ENCODE measurements at places on chromosomes 4 and X. TPM values are rescaled to one million over a fixed set of nuclear protein-coding genes. Genes with fewer than 3 reads are reported as not detected.

DNA sequence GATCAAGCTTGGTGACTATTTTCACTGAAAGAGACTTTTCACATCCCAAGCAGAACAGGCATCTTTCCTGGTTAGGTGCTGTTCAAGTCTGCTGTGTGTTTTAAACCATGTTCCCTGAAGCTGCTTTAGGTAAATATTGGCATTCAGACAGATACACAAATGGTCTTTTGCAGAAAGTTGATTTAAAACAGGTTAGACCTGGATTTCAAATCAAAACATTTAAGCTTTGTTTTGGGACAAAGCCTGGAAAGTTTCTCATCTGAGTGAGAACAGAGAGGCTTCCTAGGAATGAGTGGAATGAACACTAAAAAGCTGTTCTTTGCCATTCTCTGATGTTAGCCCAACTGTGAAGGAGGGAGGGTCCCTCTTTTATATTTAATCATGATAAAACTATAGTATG is 10.1 kb downstream of the ANXA3 start:
- no peak for DNase-seq
- no peak overlapping the region for H3K27ac ChIP-seq
- H3K27me3 ChIP-seq = no peaks in the 10 kb centered on the region
- no peaks in the 10 kb centered on the region for H3K36me3 ChIP-seq

- H3K4me1 ChIP-seq = no peaks in the 10 kb centered on the region
- H3K27me3 ChIP-seq = no peaks in the 10 kb centered on the region
- no peaks in the 10 kb centered on the region for H3K36me3 ChIP-seq
- H3K4me3 ChIP-seq = peak within 1 kb of the TSS; percentile 86
Measured at GRCh38 chr4:100189820-100190642, at the start of gene DDIT4L. DDIT4L (minus strand) TSS chr4:100190468; CDS start chr4:100189983, 485 bp downstream.

Gene MXRA5
- 2.3 TPM for total RNA-seq

Gene SSR4
- total RNA-seq = 103 TPM

Gene UGT8
- 0.14 TPM for total RNA-seq

- no peaks in the 10 kb centered on the region for H3K36me3 ChIP-seq
- no peak for DNase-seq
- peaks cover 10% of the 10 kb centered on the region for H3K4me1 ChIP-seq
- H3K27ac ChIP-seq = no peak overlapping the region
- no peak overlapping the region for H3K4me3 ChIP-seq
- H3K27me3 ChIP-seq = no peaks in the 10 kb centered on the region
Measured at GRCh38 chr4:138217567-138217966, 24.6 kb downstream of the SLC7A11 start.

DNA sequence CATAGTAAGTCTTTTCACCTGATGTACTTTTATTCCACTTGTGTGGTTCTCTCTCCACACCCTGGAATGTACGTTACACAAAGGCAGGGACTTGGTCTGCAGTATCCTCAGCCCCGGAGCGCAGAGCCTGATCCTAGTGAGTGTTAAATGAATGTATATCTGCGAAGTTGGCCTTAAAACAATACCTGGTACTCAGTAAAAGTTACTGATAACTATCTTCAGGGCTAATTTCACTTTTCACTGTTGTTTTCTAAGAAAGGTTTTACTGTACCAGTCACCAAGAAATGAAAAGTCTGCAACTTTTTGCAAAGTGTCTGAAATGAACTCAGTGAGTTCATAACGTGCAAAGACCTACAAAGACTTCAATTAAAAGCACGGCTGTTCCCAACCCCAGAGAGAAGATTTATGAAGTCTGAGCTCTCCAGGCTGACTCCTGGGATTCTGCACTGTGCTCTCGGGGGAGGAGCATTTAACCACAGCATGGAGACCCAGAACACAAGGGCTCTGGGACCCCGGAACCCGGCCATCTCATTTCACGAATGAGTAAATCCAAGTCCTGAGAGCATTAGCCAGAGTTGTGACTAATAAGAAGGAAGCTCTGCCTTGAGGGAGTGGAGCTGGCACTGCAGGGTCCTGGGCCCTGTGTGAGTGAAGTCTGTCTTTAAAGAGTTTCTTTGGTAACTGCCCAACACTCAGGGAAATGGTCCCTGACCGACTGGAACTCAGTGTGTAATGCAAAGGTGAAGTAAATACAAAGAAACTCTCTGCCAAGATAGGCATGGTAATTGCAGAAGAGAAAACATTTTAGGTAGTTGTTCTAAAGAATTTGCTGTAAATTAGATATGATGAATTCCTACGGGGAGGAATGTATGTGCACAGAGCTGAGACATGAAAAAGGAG is 165.8 kb downstream of the NSUN7 start:
- H3K4me3 ChIP-seq = peak overlapping the region; percentile 40
- no peaks in the 10 kb centered on the region for H3K36me3 ChIP-seq
- no peaks in the 10 kb centered on the region for H3K27me3 ChIP-seq
- DNase-seq = no peak
- peak overlapping the region; percentile 90 for H3K27ac ChIP-seq

Gene PLXNA3
- total RNA-seq = 40.9 TPM

- no peak overlapping the region for H3K27ac ChIP-seq
- H3K27me3 ChIP-seq = no peaks in the 10 kb centered on the region
- peaks cover 9% of the 10 kb centered on the region for H3K4me1 ChIP-seq
- H3K4me3 ChIP-seq = no peak overlapping the region
- DNase-seq = no peak
Measured at GRCh38 chr4:14218641-14219040, 591.1 kb upstream of the BOD1L1 start.

DNA sequence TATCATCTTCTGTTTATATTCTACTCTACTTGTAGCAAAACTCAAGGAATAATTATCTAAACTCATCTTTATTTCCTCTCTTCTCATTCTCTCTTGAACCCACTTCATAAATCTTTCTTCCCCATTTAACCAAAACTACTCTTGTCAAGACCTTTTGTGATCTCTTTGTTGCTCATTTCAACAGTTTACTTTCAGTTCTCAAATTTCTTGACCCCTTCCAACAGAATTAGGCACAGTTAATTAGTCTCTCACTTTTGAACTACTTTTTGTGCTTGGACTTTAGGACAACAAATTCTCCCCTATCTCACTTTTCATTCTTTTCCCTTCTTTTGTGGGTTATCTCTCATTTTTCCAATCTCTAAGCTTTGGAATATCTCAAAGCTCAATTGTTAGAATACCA is 27.4 kb upstream of the CAMK2D start:
- no peak for DNase-seq
- H3K4me1 ChIP-seq = peaks cover 13% of the 10 kb centered on the region
- no peaks in the 10 kb centered on the region for H3K36me3 ChIP-seq
- no peak overlapping the region for H3K4me3 ChIP-seq

DNA sequence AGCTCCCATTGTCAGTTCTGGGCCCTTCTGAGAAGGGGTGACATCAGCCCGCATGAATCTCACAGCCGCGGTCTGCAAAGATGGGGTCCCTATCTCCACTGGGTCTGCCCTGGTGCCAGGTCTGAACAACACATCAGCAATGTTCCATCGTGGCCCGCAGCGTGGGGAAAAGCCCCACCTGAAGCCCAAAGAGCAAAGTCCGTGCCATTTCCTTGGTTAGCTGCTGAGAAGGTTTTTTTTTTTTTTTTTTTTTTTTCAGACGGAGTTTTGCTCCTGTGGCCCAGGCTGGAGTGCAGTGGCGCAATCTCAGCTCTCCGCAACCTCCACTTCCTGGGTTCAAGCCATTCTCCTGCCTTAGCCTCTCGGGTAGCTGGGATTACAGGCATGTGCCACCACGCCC is 79.4 kb downstream of the DCTD start:
- no peak for DNase-seq
- no peaks in the 10 kb centered on the region for H3K27me3 ChIP-seq
- no peak overlapping the region for H3K27ac ChIP-seq
- H3K4me1 ChIP-seq = no peaks in the 10 kb centered on the region
- H3K36me3 ChIP-seq = no peaks in the 10 kb centered on the region

DNA sequence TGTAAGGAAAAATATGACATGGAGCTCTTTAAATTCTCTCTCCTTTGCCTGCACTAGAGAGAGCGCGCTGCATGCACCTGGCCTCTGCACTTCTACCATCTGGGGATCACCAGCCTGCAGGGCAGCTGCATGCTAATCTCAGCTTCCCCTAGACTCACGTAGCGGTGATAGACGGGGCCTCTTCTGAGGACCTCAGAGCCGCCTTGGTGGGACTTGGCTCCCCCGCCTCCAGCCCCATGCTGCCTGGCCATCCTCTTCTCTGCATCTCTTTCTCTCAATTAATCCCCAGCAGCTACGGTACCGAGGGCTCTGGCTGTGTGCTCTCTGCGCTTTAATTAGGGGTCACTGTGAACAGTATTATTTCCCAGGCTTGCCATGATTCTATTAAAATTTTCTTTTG is 52.8 kb upstream of the PSAPL1 start:
- no peaks in the 10 kb centered on the region for H3K27me3 ChIP-seq
- no peak overlapping the region for H3K27ac ChIP-seq
- H3K4me1 ChIP-seq = no peaks in the 10 kb centered on the region
- H3K4me3 ChIP-seq = no peak overlapping the region
- no peaks in the 10 kb centered on the region for H3K36me3 ChIP-seq

- no peaks in the 10 kb centered on the region for H3K27me3 ChIP-seq
- H3K36me3 ChIP-seq = no peaks in the 10 kb centered on the region
- peaks cover 4% of the 10 kb centered on the region for H3K4me1 ChIP-seq
- H3K4me3 ChIP-seq = peak within 1 kb of the TSS; percentile 83
- peak within 1 kb of the TSS; percentile 82 for H3K27ac ChIP-seq
Measured at GRCh38 chrX:104165894-104166734, at the start of gene FAM199X. FAM199X (plus strand) TSS chrX:104166453; CDS start chrX:104166786, 333 bp downstream.

DNA sequence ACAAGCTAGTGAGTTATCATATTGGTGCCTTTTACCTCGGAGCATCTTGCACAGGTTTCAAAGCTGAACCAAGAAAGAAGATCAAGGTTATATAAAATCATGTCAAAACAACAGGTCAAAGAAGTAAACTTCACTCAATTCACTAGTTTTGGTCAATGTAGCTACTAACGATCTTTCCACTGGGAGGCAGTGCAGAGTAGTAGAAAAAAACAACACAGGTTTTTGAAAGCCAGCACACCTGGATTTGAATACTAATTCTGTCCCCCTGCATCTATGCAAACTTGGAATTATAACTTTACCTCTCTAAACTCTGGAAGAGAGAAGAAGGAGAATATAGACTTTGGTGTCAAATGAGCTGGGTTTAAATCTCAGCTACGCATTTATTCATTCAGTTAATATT is 266.1 kb downstream of the GRIA3 start:
- H3K27me3 ChIP-seq = no peaks in the 10 kb centered on the region
- H3K4me1 ChIP-seq = no peaks in the 10 kb centered on the region
- no peaks in the 10 kb centered on the region for H3K36me3 ChIP-seq
- no peak for DNase-seq

GRCh38 chr4:149956678-149957077 is 121.6 kb upstream of the DCLK2 start:
- H3K4me3 ChIP-seq = no peak overlapping the region
- H3K36me3 ChIP-seq = no peaks in the 10 kb centered on the region
- no peaks in the 10 kb centered on the region for H3K4me1 ChIP-seq
- no peaks in the 10 kb centered on the region for H3K27me3 ChIP-seq
- DNase-seq = no peak

DNA sequence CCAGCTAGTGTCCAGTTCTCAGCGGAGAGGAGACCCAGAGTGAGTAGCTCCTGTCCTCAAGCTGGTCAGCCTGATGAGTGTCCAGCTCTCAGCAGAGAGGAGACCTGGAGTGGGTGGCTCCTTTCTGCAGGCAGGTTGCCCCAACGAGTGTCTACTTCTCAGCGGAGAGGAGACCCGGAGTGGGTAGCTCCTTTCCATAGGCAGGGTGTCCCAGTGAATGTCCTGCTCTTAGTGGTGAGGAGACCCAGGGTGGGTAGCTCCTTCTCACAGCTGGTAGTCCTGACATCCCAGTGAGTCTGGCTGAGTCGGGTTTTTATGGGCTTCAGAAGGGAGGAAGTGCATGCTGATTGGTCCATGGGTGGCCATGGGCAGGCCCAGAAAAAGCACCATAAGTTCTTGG is 55.7 kb upstream of the NUDT6 start:
- no peaks in the 10 kb centered on the region for H3K4me1 ChIP-seq
- DNase-seq = no peak
- H3K36me3 ChIP-seq = no peaks in the 10 kb centered on the region
- no peaks in the 10 kb centered on the region for H3K27me3 ChIP-seq
- H3K27ac ChIP-seq = no peak overlapping the region

DNA sequence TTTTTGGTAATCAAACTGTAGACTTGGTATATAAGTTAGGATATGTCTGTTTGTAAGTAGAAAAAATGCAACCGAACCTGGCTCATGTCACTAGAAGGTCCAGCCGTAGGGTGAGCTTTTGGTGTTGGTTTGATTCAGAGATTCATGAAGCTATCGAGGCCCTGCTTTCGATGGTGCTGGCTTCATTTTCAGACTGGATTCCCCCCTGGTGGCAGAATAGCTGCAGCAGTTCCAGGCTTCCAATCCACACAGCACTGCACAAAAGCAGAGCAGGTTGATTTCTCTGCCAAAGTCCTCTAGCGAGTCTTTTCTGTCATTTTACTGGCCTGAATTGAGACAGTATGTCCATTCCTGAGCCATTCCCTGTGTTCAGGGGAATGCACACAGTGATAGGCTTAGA is 33.1 kb downstream of the PDK3 start:
- peaks cover 36% of the 10 kb centered on the region for H3K4me1 ChIP-seq
- no peak overlapping the region for H3K4me3 ChIP-seq
- no peaks in the 10 kb centered on the region for H3K27me3 ChIP-seq
- no peak for DNase-seq
- H3K36me3 ChIP-seq = peaks cover 3% of the 10 kb centered on the region

GRCh38 chr4:3744901-3745300 is 21.3 kb upstream of the ADRA2C start:
- no peaks in the 10 kb centered on the region for H3K27me3 ChIP-seq
- peak overlapping the region; percentile 79 for H3K27ac ChIP-seq
- peaks cover 50% of the 10 kb centered on the region for H3K4me1 ChIP-seq
- no peak for DNase-seq
- H3K36me3 ChIP-seq = no peaks in the 10 kb centered on the region

- H3K4me1 ChIP-seq = no peaks in the 10 kb centered on the region
- no peak overlapping the region for H3K4me3 ChIP-seq
- no peaks in the 10 kb centered on the region for H3K27me3 ChIP-seq
- DNase-seq = no peak
- no peaks in the 10 kb centered on the region for H3K36me3 ChIP-seq
Measured at GRCh38 chr4:83082777-83083176, 31.8 kb downstream of the PLAC8 start.

- no peak overlapping the region for H3K27ac ChIP-seq
- no peak overlapping the region for H3K4me3 ChIP-seq
- H3K36me3 ChIP-seq = no peaks in the 10 kb centered on the region
- no peak for DNase-seq
- H3K27me3 ChIP-seq = no peaks in the 10 kb centered on the region
Measured at GRCh38 chrX:114267142-114267541, 316.7 kb upstream of the HTR2C start.

- H3K4me1 ChIP-seq = no peaks in the 10 kb centered on the region
- no peaks in the 10 kb centered on the region for H3K36me3 ChIP-seq
- no peak overlapping the region for H3K4me3 ChIP-seq
- DNase-seq = no peak
- no peaks in the 10 kb centered on the region for H3K27me3 ChIP-seq
Measured at GRCh38 chrX:12753366-12753765, 37.8 kb upstream of the PRPS2 start.

DNA sequence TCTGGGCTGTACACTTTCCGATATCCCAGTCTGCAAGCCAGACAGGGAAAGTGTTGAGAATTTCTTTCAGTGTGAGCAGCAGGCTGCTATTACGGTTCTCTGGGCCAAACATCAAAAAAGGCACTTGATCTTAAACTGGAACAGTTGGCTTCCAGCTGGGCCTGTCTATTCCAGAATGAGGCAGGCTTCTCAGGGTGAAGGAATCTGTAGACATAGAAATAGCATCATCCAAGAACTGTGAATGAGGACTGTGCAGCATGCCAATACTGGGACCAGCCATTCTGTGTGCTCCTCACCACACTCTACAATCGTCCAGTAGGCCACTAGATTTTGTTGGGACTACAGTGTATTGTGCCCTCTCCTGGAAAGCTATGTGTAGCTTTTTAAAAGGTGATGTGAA is 31.1 kb downstream of the ART3 start:
- no peaks in the 10 kb centered on the region for H3K27me3 ChIP-seq
- no peak for DNase-seq
- H3K4me3 ChIP-seq = no peak overlapping the region
- H3K27ac ChIP-seq = no peak overlapping the region
